A549 treated with CpdA at 1 μM for 4 hours (cell line): ENCODE measurements at places on chromosomes 12 and 14. TPM values are rescaled to one million over a fixed set of nuclear protein-coding genes. Genes with fewer than 3 reads are reported as not detected.

Gene NAV3
- total RNA-seq = 15.2 to 26.4 TPM (median 17.9 TPM) in 5 replicates

Gene NFATC4
- total RNA-seq = 0.07 to 0.40 TPM (median 0.22 TPM) in 5 replicates

Gene LGALS3
- total RNA-seq = 159 to 192 TPM (median 186 TPM) in 5 replicates

Gene KCNH3
- 2.4 to 3.0 TPM (median 2.9 TPM) in 5 replicates for total RNA-seq

Gene LRP1
- 18.5 to 27.8 TPM (median 20.2 TPM) in 5 replicates for total RNA-seq

Gene C3AR1
- not detected in 5 replicates for total RNA-seq
